Stimulated activated CD4-positive, alpha-beta T cell treated with anti-CD3 and anti-CD28 coated beads, Interleukin-12 subunit alpha, Interleukin-12 subunit beta, amount 100 ng/mL, for 4 hours (primary cell): ENCODE measurements at places on chromosomes 6 and 20.
A peak's percentile ranks its signal among the peaks of the same experiment; 100 is the strongest.

DNA sequence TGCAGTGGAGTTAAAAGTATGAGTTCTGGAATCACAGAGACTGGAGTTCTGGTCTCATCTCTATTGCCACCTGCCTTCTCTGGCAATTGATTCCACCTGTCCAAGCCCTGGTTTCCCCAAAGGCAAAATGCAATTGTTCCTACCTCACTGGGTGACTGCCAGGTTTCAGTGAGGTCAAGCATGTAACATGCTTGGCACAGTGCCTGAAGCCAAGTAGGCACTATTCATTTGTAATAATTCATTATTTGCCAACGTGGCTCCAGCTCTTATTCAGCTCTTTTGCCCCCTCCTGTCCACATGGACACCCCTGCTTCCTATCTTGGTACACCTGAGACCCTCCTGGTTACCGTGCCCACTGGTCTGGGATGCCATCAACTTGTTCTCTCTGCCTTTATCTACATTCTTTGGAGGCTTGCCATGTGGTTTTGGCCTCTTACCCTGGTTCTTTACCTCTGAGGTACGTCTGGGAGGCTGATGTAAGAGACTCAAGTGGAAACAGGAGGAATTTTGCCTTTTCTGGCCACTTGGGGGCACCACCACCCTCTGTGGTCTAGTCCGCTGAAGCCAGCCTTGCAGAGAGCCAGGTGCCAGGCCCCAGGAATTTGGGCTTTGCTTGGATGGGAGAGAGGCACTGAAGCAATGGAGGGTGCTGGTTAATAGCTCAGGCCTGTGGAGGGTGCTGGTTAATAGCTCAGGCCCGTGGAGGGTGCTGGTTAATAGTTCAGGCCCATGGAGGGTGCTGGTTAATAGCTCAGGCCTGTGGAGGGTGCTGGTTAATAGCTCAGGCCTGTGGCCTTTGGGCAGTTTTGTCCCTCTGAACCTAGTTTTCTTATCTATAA lies 1.7 kb downstream of the KCNK15 start:
- DNase-seq = peak; percentile 60

DNA sequence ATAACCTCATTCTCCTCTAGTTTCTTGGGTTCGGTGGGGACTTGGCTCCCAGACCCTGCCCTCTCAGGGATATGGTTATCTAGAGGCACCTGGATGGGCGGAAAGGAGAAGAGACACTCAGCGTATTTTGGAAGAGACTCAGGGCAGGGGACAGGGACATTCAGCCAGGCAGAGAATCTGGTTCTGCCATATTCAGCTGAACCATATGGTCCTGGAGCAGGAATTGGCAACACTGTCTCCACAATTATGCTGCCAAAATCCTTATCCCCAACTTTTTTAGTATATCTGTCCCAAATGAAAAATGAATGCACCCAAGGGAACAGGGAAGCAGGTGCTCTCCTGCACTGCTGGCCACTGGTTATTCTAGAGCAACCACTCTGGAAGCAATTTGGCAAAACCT lies 17.7 kb downstream of the SDC4 start:
- DNase-seq = no peak

DNA sequence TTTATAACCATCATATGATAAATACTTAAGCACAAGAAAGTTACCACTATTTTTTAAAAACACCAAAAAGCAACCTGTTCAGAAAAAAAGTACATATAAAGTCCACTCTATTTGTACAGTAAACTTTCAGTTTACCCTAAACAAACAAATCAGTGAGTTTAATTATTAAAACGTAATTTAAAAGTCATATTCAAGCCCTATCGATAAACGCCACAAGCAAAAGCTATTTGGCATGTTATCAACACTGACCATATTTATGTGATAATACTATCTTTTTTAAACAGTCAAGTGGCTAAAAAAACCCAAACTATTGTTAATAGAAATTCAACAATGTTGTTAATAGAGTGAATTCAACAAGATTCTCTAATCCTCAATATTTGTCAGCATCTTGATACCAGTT lies 1.9 kb downstream of the KATNA1 start:
- DNase-seq = no peak

GRCh38 chr6:17225767-17226630 lies 55.2 kb upstream of the RBM24 start:
- no peak for DNase-seq

DNA sequence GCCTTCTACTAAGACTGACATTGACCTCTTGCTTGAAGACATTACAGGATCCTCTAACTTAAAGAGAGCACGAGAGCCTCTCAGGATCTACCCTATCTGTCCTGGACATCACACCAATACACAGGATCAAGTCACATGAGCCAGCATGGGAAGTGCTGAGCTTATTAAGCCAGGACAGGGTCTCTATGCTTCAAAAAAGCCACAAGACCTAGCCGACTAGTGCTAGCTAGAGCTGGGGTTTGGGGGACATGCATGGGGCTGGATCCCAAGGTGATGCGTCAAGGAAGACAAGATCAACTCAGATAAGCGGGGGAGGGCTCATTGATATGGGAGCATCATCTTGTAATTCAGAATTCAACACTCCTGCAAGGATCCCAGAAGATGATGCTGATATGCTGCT lies 167.2 kb upstream of the TAB2 start:
- DNase-seq = no peak

DNA sequence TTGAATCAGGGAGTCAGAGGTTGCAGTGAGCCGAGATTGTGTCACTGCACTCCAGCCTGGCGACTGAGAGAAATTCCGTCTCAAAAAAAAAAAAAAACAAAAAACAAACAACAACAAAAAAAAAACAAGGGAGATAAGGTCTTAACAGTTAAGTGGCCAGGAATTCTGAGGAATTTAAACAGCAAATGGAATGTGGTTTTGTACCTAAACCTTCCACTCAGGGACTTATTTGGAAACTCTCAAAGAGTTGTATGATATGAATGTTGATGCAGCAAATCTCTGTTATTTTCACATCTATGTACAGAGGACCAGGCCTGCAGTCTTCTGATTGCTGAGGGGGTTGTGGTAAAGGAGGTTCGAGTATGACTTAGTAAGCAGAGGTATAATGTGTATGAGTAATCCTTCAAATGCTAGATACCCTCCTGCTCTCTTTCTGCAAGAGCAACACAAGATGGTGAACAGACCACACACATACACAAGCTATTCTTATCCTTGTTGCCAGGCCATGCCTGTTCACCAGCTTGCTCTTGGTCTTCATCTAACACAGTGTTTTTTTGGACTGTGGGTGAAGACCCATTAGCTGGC lies 174.9 kb upstream of the SCGN start:
- DNase-seq = no peak

- DNase-seq = no peak
Measured at GRCh38 chr20:31712564-31713311, 9.9 kb downstream of the BCL2L1 start.

- DNase-seq = no peak
Measured at GRCh38 chr6:83867527-83868161, 8.2 kb downstream of the CYB5R4 start.

- DNase-seq = no peak
Measured at GRCh38 chr6:151029970-151030369, 164.5 kb downstream of the MTHFD1L start.

- no peak for DNase-seq
Measured at GRCh38 chr6:36032261-36032660, 4.7 kb downstream of the MAPK14 start.

- no peak for DNase-seq
Measured at GRCh38 chr20:48405909-48406308, 421.9 kb downstream of the PREX1 start.
